GM23248 (cell line): ENCODE measurements at places on chromosomes 13 and 19. TPM values are rescaled to one million over a fixed set of nuclear protein-coding genes. Genes with fewer than 3 reads are reported as not detected.

DNA sequence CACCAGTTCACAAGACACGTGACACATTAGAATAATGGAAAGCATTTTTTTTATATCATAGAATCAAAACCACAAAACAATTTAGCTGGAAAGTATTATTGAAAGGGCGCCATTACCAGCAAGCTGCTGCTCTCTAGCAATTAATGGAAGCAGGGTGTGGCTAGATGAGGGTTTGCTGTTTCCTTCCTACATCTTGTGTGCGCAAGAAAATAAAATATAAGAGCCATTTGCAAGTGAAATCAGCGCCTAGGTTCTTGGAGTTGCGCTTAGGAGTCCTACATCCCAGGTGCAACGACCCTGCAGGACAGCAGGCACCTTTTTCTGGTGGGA is 140.9 kb downstream of the ZNF536 start:
- DNase-seq, result peak; percentile 1

C1QTNF9B gene
- total RNA-seq, result not detected in 2 replicates

FUT1 gene
- not detected in 2 replicates for total RNA-seq

EDNRB gene
- total RNA-seq, result 0.32 TPM in 1 of 2 replicates, not detected in the other

DNA sequence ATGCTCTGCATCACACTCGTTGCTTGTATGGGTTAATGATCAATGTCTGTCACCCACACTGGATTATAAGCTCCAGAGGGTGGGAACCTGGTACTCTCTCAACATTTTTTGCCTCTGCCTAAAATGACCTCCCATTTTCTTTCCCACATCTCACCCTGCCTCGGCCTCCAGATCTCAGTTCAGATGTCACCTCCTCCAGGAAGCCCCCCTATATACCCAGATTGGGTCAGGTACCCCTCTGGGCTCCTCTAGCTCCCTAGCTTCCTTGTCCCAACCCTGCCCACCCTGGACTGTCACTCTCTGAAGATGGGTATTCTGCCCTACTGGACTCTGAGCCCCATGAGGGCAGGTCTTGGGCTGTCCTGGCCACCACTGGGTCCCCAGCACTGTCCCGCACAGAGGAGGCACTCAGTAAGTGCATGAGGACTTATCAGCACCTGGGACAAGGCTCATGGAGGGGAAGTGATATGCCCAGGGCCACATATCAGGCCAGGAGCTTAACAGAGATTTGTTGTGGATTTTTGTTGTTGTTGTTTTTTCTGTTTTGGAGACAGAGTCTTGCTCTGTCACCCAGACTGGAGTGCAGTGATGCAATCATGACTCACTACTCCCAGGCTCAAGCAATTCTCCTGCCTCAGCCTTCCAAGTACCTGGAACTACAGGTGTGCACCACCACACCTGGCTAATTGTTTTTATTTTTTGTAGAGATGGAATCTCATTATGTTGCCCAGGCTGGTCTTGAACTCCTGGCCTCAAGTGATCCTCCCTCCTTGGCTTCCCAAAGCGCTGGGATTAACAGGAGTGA is 23.8 kb downstream of the PRKD2 start:
- DNase-seq, result peak; percentile 21

SIGLEC7 gene
- total RNA-seq, result not detected in 2 replicates

DNA sequence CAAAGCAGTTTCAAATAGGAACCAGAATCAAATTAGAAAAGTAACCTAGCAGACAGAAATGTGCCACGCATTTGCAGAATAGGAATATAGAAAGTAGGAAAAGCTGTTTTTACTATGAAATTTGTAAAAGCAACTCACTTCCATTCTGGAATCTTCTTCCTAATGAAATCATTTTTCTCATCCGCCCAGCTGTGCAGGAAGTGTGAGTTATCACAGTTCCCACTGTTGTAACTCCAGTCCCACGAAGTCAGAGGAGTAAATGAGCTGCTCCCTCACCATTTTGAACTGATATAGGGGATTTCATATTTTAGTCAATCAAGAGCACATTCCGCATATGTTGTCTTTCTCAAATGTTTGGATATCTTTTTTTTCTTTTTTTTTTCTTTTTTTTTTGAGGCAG is 230.8 kb downstream of the TBC1D4 start:
- peak; percentile 12 for DNase-seq
